ACHN (cell line): ENCODE measurements at places on chromosomes 4 and X.

GRCh38 chrX:115958687-115959359 lies 211.7 kb upstream of the AGTR2 start:
- DNase-seq, result no peak

- DNase-seq, result no peak
Observed at GRCh38 chrX:136273986-136274385, 22.8 kb upstream of the MAP7D3 start.

DNA sequence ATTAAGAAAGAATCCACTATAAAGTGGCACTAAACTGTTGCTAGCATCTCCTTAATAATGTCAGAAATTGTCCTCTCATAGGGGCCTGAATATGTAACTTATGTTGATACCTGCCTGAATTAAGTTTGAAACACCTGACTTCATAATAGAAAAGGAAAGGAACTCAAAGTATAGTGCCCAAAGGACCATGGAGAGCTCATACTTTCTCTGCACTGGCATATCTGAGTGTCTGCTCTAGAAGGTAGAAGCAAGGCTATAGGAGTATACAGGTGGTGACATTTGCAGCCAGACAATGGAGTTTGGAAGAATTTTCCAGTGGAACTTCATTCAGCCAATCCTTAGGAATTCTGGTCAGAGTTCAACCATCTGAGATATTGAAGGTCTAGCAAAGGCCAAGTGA lies 988.9 kb downstream of the RAB28 start:
- no peak for DNase-seq

DNA sequence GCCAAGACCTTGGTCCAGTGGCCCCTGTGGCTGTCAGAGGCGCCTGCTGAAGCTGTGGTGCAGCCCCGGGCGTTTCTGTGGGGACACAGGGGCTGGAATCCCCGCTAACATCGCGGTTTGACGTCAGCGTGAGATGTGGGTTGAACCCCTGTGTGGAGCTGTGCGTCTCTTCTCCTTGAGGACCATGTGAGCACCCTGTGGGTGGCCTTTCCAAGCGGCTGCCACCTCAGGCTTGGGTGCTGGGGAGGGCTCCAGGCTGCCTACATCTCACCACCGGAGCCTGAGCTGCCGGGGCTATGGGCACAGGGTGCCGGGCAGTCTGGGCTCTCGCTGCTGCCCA lies 27.7 kb downstream of the UVSSA start:
- no peak for DNase-seq

- no peak for DNase-seq
Observed at GRCh38 chr4:19368800-19369199, 882.9 kb upstream of the SLIT2 start.

DNA sequence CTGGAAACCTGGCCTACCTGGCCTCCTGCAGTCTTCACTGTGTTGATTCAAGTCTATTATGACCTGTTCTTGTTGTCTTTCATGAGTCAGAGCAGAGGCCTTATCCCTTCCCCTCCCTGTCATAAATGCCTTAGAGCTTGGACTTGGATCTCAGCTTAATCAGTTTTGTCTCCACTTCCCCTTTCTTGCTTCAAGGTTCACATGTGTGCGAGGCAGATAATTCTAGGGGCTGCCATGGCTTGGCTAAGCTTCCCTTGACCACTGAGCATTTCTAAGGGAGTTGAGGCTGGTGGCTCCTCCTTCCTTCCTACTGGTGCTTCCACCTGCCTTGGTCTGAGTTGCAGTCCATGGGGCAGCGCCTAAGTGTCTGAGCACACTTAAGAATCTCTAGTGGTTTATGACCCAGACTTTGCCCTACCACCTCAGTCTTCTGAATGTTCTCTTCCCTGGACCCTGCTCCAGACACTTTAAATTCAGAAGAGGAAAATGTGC lies 1.7 kb upstream of the HEPH start:
- DNase-seq, result no peak

GRCh38 chrX:131288738-131289511 lies at the start of gene IGSF1:
Gene IGSF1 (minus strand): TSS chrX:131289306. CDS start chrX:131286674, 2,632 bp downstream.
- DNase-seq, result peak; percentile 36

- DNase-seq, result no peak
Observed at GRCh38 chr4:79083406-79084010, 144.3 kb upstream of the PAQR3 start.

- no peak for DNase-seq
Observed at GRCh38 chrX:46561824-46562657, 11.5 kb upstream of the CHST7 start.

- DNase-seq, result no peak
Observed at GRCh38 chrX:150506486-150506885, 61.9 kb upstream of the MTM1 start.

DNA sequence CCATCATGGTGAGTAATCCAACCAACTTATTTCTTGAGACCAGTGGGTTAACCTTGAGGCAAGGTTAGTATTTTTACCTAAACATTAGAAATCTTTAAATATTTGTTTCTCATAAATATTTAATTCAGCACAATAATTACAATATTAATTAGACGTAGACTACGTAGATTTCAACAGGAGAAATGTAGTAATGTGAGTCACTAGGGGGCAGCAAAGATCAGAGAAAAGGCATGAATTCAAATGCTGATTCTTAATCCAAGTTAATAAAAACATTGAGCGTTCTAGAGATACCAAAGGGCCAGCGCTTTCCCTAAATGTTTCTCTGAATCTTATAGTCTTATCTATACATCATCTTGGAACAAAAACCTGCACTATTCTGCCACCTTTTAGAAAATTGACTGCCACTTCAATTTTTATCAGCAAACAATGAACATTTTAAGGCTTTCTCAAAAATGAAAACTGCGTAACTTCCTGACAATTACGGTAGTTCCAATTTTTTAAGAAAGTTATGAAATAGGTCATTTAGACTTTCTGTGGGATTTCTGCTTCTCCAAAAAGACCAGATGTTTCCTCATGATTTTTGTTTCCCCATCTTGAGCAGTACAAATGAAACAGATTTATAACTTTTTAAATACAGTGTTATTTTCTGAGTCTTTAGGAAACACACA lies 180.7 kb downstream of the GASK1B start:
- peak; percentile 71 for DNase-seq

DNA sequence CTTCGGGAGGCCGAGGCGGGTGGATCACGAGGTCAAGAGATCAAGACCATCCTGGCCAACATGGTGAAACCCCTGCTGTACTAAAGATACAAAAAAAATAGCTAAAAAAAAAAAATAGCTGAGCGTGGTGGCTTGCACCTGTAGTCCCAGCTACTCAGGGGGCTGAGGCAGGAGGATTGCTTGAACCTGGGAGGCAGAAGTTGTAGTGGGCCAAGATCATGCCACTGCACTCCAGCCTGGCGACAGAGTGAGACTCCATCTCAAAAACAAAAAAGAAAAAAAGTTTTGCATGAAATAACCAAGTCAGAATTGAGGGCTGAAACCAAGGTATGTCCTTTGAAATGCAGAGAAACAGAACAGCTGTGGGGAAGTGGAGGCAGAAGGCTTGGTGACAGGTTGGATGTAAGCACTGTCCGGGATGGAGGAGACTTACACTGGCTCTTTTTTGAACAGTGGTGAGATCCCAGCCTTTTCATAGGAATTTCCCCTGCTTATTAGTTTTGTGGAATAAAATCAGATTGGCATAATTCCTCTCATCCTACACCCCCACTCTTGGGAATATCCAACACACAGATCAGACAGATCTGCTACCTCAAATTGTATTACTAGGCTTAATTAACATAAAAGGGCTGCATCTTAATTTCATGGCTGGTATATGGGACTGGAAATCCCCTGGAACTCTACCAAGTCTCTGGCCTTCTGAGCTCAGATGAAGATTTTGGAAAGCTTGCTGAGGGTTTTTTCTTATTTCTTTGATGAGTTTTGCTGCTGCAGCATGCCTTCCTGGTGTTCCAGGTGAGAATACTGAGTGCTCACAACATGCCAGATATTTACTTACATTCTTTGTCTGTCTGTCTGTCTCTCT lies 18.8 kb upstream of the C4orf36 start:
- no peak for DNase-seq

DNA sequence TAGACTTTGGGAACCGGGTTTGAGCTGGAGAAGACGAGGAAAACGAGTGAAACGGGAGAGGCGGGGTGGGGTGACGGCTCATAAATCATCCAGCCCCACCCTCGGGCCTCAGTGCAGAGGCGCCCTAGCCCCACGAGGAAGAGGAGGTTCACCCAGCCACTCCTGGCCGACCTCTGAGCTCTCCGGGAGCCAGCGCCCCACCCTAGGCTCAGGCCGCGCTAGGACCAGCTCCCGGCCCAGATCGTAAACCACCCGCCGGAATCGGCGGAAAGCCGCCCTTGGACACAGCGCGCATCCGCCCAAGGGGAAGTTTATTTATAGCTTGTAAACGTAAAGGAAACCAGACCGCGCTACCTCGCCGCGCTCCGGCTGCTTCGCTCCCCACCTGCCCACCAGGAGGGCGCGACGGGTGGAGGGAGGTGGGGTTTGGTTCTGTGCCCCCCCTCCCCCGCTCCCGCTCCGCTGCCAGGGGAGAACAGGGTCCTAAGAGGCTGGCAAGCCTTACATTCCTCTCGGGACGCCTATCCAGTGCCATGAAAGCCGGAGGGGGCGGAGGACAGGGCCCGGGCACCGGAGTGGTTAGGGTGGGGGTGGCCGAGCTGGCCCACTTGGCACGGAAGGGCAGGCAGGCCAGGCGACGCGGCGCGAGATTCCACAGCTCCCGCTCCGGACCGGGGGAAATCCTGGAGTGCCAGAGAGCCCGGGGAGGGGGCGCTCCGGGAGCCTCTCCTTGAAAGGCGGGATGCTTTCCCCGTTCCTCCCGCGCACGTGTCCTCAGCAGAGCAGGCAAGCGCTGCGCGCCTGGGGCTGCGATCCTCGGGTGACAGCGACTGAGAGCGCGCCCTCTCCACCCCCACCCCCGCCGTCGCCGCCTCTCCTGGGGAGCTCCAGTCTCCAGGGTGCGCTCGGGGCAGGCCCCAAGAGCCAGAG lies 84.2 kb downstream of the BCOR start:
- DNase-seq, result peak; percentile 19

- DNase-seq, result peak; percentile 7
Observed at GRCh38 chrX:30513284-30513683, 64.3 kb downstream of the TASL start.

- no peak for DNase-seq
Observed at GRCh38 chr4:142088906-142089305, 452.5 kb downstream of the IL15 start.

GRCh38 chr4:148514581-148514980 lies 72.4 kb upstream of the NR3C2 start:
- no peak for DNase-seq

GRCh38 chr4:123520325-123520724 lies 123.7 kb downstream of the SPRY1 start:
- DNase-seq, result no peak

DNA sequence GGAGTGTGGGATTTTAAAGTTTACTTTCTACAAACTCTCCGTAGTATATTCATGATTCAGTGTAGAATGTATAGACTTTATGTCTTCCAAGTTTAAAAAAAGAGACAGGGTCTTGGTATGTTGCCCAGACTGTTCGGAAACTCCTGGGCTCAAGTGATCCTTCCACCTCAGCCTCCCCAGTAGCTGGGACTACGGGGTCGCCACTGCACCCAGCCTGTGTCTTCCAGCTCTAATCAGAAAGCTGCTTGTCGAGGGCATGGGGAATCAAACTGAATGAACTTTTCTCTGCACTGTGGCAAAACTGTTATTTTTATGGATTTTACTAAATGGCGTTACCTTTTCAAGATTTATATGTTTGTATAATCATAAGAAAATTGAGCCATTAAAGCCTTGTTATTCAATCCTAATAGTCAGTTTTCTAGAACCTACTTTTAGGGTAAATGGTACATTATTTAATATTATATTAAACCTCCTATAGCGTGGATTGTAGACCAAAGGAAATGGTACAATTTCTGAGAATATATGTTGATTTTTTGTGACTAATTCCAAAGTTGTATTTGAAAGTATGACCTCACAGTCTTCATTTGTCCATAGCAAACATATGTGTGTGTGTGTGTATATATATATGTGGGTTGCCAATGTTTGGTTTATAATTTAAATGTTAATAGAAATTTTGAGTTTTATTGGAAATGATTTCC lies 1.1 kb downstream of the BLOC1S4 start:
- DNase-seq, result no peak

DNA sequence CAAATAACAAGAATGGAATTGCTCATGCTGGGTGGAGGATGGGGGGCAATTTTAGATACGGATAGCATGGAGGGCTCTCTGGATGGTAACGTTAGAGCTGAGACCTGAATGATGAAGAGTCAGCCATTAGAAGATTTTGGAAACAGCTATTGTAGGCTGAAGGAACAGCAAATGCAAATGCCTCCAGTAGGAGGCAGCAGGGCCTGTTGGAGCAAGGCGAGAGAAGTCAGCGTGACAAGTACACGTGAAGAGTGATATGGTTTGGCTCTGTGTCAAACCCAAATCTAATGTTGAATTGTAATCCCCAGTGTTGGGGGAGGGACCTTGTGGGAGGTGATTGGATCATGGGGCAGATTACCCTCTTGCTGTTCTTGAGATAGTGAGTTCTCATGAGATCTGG lies 59.3 kb upstream of the SOD3 start:
- peak; percentile 11 for DNase-seq

GRCh38 chr4:17866810-17867209 lies 56.0 kb downstream of the NCAPG start:
- DNase-seq, result no peak

GRCh38 chr4:119027811-119028210 lies 107.8 kb upstream of the MYOZ2 start:
- no peak for DNase-seq

GRCh38 chrX:129846716-129847115 lies 3.0 kb upstream of the ZDHHC9 start:
- DNase-seq, result no peak

DNA sequence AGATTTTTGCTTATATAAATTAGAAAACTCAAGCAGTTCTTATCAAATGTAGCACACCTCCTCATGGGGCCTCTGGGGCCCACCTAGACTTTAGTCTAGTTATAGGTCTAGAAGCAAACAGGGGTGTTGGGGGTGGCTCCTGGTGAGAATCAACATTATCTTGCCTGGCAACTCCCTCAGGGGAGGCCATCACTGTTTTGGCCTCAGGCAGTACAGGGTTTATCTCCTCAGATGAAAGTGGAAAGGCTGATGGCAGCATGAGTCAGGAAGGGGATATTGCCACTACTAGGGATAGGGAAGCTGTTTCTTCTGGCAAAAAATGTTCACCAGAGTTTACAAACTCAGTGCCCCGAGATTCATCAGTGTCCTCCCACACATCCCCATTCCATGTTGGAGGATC lies 232.4 kb upstream of the BMP3 start:
- DNase-seq, result no peak

DNA sequence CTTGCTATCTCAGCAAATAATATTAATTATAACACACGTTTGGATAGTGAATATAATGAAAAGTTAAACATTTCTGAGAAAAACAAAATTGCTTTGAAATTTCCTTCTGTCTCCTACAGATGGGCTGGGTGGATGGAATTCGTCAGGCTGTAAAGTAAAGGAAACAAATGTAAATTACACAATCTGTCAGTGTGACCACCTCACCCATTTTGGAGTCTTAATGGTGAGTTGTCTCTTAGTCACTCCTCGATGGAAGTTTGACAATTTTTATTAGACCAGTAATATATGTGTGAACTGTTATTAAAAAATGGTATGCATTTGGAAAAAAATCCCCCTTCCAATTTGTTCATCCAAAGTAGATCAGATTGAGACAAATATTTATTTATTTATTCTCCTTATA lies 92.5 kb upstream of the BRS3 start:
- DNase-seq, result no peak

GRCh38 chrX:40530509-40530908 lies 50.3 kb upstream of the ATP6AP2 start:
- DNase-seq, result no peak

- DNase-seq, result peak; percentile 74
Observed at GRCh38 chr4:40056716-40057585, at the start of gene N4BP2. Gene N4BP2 (plus strand): TSS chr4:40056850. CDS start chr4:40097341, 40,491 bp downstream.
